ENCODE measurements at places on chromosomes 12 and 14.

DNA sequence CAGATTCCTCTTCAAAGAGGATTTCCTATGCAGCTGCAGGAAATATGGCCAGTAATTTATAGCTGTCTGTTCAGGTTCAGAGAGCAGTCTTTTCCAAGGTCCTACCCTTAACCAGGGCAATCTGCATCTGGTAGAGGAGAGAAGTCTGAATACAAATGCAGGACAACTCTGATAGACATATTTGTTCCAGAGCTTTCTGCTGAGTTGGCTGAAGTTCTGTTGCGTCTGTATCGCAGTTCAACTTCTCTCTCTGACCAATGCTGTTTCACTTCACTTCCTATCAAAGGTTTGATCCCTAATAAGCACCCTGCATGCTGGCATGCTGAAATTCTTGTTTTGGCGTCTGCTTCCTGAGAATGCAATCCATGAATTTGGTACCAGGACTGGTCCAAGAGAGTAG, 14.0 kb upstream of the CCDC91 start:
- no peak for DNase-seq

DNA sequence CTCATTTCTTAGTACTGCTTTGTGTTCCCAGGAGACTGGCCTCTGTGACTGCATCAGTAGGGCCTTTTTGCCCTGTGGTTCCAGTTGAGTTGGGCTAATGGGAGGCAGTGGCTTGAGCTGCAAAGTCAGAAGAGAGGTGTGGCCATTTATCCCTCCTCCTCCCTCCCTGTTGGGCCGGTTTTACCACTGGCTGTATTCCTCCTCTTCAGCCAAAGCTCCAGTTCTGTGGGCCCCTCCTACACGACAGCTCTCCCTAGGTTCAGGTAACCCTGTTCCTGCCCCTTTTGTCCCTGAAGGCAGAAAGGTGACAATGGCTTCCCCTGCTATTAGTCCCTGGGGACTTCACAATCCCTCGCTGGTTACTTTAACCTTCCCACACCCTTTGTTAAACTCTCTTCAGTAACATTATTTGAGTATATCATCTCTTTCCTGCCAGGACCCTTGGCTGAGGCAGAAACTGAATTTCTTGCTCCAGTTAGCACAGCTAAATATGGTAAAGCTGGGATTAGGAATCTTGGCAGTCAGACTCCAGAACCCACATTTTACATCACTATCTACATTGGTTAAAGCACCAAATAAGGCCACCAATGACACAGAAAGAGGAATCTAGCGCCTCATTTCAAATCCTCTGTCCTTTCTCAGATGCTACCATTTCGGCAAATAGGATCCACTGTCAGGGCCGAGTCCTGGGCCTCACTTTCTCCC, 121.9 kb upstream of the SLC35F4 start:
- DNase-seq = no peak

DNA sequence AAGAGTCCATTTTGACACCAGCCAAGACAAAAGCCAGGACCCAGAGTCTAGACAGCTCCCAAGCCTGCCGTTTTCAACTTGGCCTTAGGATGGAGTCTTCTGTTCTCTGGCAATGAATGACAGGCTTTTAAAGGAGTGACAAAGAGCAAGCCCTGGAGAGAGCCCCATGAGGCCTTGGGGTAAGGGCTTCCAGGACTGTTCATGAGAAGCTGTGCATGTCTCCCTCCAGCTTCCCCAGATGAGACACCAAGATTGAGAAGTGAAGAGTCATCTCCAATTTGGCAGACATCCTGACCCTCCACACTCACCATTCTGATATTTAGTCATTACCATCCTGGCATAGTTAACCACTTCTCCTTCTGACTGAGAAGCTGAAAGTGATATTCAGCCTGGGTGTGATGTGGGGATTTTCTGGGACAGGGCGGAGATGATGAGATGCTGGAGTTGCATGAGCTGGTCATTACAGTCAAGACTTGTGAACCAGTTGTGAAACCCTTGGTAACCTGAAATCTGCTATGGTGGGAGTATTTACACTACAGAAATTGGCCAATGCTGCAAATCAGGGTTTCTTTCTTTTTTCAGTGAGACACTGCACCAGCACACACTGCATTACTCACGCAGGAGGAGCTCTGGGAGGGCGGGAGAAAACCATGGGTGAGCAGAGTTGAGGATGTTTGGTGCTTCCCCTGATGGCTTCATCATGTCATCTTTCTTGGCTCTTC, 77.8 kb downstream of the VCPKMT start:
- DNase-seq = no peak

GRCh38 chr12:5904441-5904840, 40.6 kb downstream of the ANO2 start:
- no peak for DNase-seq

- DNase-seq = no peak
Measured at GRCh38 chr14:21543521-21543960, 17.4 kb upstream of the SALL2 start.

- DNase-seq = no peak
Measured at GRCh38 chr12:6452245-6452943, 552 bp downstream of the TAPBPL start.

DNA sequence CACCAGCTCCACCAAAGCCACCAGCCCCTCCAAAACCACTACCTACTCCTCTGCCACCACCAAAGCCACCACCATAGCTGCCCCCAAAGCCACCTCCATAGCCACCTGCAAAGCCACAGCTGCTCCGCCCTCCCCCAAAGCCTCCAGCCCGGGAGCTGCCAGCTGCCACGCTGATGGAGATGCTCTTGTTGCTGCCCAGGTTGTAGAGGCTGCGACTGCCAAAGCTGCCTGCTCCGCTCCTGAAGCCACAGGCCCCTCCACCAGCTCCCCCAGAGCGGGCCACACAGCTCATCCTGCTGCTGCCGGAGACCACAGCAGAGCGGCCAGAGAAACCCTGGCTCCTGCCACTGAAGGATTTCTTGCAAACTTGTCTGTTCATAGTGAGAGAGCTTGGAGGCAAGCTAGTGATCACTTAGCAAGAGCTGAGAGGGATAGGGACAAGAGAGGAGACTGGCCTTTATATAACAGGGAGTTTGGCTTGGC, at the start of gene KRT76:
Gene KRT76 (minus strand): TSS at position 433 of the 483 bp plus-strand sequence. CDS start 54 bp downstream, at position 379.
- DNase-seq = no peak

Data from brain (organoid and tissue), 16 donors.